Amygdala (tissue), 56 donors: ENCODE measurements at places on chromosomes 13 and 19.

DNA sequence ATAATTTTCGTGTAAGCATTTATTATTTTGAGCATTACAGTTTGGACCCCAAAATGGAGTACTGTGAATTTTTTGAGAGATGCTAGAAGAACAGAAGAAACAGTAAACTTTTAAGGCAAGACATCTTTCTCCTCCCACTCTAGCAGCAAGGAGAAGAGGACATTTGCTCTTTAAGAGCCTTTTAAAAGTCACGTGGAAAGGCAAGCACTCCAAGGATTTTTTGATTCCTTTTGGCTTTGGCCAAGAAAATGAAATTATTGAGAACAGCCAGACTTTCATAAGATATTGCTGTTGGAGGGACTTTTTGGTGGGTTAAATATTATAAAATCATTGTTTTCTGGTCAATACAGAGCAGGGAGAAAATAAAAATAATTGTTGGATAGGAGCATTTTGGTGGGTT lies 110.0 kb downstream of the RGCC start:
- DNase-seq = no peak

GRCh38 chr13:30319130-30319529 lies 11.8 kb upstream of the KATNAL1 start:
- DNase-seq = no peak

DNA sequence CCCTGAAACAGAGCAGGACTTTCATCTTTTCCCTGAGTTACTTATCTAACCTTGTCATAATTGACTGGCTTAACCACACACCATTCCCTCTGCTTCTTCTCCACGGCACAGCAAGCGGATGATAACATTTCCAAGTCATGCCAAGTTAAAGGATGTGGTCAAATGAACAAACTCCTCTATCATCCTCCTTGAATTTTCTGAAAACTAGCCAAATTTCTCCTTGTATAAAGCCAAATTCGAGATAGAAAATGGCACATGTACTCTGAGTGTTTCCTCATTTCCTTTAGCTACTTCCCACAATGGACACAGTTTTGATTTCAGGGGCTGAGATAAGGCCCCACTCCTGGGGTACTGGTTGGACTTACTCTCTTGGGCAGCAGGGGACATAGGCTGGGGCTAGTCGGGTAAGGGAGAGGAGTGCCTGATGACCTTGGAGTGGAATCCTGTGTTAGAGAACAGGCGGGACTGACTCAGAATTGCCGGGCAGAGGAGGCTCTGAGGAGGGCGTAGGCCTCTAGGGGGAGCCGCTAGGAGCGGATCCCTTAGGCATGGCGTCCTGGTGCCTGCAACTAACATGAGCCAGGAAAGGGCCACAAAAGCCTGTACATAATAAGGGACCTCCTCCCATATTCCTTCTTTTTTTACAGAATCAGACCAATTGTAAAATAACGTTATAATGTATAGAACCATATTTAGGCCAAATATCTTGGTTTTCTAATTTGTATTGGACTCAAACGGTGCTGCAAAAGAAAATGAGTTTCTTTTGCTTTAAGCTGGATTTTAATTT lies 20.3 kb upstream of the TMTC4 start:
- no peak for DNase-seq

DNA sequence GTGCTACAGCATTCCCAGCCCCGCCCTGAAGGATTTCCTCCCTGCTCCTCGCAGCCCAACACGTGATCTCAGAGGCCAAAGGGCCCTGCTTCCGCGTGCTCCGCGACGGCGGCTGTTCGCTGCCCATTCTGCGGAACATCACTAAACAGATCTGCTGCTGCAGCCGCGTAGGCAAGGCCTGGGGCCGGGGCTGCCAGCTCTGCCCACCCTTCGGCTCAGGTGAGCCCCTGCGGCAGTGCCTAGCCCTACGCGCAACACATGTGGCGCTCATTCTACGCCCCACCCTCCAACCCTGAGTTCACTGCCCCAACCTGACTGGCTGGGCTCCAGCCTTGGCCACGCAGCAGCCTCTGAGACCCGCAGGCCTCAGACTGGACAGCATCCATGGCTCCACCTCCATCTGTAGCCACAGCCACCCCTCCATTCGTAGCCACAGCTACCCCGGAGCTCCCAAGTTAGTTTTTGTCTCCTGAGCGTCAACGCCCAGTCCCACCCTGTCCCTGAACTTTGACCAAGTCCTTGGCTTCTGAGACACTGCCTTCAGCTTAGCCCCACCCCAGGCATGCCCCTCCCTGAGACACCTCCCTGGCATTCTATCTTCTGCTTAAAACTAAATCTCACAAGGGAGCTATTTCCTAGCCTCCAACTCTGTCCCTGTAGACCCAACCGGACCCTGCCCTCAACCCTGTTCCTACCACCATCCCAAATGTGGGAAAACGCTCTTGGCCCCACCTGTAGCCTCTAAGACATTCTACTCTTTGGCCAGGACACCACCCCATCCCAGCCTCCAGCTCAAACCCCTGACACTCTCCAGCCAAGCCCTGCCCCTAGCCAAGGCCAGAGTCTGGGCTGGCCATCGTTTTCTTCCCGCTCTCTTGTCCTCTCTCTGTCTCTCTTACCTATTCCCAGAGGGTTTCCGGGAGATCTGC lies 6.4 kb downstream of the LTBP4 start:
- DNase-seq = no peak

DNA sequence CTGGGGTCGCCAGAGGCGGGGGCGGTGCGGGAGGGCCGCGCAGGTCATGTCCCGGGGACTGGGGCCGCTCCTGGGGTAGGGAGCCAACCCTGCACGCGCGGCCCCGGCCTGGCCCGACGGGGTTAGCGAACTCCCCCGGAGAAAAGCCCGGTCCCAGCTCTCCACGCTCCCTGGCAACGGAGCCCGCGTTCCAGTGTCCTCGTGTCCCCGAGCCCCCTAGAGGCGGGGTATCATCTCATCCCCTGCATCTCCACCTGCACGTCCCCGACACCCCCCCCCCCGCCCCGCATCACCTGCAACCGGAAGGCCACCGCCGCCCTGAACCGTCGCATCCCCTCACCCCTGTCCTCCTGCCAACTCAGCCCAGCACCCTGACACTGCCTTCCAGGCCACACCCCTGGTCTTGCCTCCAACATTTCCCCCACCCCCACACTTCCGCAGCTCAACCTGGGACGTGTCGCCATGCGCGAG lies 2.7 kb downstream of the WDR88 start:
- no peak for DNase-seq

DNA sequence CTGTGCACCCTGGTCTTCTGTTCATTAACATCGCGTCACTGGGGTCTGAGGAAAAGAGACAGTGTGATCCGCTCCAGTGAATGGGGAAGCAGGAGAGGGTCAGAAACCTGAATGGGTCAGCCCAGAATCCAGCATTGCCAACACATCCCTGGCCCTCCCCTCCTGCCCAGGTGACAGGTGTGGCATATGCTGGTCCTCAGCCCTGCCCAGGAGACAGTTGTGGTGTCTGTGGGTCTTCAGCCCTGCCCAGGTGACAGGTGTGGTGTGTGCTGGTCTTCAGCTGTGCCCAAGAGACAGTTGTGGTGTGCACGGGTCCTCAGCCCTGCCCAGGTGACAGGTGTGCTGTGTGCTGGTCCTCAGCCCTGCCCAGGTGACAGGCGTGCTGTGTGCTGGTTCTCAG lies 8.0 kb downstream of the TFDP1 start:
- no peak for DNase-seq

GRCh38 chr13:89113744-89114143 lies 1442.6 kb downstream of the SLITRK5 start:
- no peak for DNase-seq

DNA sequence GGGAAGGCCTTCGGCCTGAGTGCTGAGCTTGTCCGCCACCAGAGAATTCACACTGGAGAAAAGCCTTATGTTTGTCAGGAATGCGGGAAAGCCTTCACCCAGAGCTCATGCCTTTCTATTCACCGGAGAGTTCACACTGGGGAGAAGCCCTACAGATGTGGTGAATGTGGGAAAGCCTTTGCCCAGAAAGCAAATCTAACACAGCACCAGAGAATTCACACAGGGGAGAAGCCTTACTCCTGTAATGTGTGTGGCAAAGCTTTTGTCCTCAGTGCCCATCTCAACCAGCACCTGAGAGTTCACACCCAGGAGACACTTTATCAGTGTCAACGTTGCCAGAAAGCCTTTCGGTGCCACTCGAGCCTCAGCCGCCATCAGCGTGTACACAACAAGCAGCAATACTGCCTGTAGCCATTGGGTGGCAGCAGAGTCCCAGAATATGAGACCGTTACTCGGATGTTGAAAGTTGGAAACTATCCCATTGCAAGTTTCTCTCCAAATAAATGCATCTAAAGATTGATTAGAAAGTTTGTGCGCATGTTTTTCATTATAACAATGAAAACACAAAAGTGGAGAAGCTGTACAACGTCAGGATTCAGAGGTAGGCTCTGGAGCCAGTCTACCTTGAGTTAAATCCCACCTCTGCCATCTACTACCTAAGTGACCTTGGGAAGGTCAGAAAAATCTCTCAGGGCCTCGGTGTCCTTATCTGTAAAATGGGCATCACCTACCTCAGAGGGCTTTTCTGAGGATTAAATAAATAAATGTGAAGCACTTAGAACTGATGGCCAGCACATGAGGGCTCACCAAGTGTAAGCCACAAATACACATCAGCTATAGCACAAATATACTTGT lies 21.1 kb downstream of the ZNF473 start:
- peak; percentile 4 for DNase-seq

GRCh38 chr13:72561791-72562190 lies 165.6 kb downstream of the MZT1 start:
- DNase-seq = no peak

- DNase-seq = no peak
Measured at GRCh38 chr19:41376998-41377365, 649 bp downstream of the TMEM91 start.

- DNase-seq = no peak
Measured at GRCh38 chr13:50940509-50940908, 30.9 kb downstream of the RNASEH2B start.

DNA sequence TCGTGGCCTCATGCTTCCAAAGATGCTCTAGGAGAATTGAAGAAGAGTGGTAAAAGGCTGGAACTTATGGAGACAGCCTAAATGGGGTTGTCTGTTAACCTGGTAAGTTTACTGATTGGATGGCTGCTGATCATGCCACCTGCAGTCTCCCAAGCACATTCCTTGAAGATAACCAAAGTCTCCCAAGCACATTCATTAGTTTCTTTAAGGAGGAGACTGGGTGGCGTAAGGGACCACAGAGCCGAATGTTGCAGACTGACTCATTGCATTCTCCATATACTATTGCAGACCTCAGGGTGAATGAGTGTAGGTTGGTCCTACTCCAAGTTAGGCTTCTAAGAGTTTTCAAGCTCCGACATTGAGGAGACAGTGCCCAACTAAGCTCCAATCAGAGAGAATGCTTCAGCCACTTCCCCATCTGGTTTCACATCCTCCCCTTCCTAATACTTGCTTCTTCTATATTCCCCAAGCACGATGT lies at the start of gene IGFL3:
Gene IGFL3 (minus strand): TSS at position 51 of the 478 bp plus-strand sequence. CDS start 39 bp downstream, at position 12.
- DNase-seq = no peak

- DNase-seq = no peak
Measured at GRCh38 chr13:24214528-24214927, 54.0 kb downstream of the SPATA13 start.

- no peak for DNase-seq
Measured at GRCh38 chr13:109387471-109387870, 398.9 kb downstream of the IRS2 start.

GRCh38 chr13:65378943-65379519 lies 1851.1 kb downstream of the PCDH9 start:
- DNase-seq = no peak

- DNase-seq = no peak
Measured at GRCh38 chr19:32316034-32316433, 29.4 kb upstream of the ZNF507 start.

DNA sequence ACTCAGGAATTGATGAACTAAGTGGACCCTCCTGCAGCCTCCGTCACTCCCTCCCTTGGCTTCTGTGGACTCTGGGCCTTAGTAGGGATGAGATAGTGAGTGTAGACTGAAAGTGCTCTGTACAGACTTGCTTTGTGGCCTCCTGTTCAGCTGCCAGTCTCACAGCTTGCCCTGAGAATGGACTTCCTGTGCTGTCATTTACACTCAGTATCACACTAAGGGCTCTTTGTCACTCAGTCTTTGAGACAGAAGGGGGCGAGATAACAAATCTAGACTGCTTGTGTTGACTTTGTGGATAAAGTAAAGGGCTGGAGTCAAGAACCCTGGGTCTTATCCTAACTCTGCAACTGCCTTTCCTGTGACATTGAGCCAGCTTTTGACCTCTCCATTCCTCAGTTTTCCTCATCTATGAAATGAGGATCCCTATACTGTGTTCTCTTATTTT lies 21.0 kb upstream of the SPRY2 start:
- peak; percentile 42 for DNase-seq

DNA sequence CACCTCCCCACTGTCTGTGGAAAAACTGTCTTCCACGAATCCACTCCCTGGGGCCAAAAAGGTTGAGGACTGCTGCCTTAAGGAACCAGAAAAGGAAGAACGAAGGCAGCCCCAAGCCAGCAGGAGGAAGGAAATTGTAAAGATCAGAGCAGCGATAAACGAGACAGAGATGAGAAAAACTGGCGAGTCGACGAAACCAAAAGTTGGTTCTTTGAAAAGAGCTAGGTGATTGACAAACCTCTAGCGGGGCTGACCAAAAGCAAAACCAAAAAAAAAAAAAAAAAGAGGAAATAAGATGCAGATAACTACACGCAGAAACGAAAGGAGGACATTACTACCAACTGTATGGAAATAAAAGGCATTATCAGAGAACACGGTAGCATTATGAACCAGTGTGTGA lies 76.9 kb downstream of the GADD45B start:
- no peak for DNase-seq

GRCh38 chr19:41159881-41160280 lies 33.1 kb upstream of the CYP2S1 start:
- no peak for DNase-seq
